CD4-positive, alpha-beta T cell treated with Interleukin-10 for 1 hour (primary cell): ENCODE measurements at places on chromosomes 16 and 17.

DNA sequence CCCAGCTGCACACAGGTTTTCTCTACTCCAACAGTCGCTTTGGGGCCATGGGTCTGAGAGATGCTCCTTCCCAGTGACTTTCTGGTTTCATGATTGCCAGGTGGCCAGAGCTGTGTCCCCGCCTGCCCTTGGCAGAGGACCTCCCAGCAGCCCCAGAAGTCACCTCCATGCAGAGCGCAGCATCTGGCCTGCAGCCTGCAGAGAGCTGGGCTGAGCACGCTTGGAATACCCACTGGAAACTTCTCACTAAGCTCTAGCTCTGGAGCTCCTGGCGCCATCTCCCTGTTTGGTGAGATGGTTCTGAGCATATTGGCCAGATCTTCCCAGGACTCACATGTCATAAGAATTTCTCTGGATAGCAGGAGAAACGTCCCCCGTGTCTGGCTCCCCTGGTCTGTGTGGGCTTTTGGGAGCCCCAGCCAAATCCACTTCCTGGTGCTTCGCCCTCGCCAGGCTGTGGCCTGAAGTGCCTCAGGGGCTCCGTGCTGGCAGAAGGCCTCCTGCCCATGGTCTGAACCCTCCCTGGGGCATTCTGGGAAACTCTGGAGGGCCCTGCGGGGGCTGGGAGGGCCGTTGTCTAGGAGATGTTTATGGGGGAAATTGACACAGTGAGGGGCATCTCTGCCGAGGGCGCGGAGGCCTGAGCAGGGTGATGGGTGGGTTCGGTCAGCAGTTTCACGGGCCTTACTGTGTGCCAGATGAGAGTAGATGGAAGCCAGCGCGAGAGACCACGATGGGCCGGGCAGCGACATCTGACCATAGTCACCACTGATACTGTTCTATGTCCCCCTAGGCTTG lies 73.2 kb upstream of the CIBAR2 start:
- no peak for DNase-seq

- no peak for DNase-seq
These were observed 75.6 kb upstream of the HNF1B start for GRCh38 chr17:37820313-37820994.

DNA sequence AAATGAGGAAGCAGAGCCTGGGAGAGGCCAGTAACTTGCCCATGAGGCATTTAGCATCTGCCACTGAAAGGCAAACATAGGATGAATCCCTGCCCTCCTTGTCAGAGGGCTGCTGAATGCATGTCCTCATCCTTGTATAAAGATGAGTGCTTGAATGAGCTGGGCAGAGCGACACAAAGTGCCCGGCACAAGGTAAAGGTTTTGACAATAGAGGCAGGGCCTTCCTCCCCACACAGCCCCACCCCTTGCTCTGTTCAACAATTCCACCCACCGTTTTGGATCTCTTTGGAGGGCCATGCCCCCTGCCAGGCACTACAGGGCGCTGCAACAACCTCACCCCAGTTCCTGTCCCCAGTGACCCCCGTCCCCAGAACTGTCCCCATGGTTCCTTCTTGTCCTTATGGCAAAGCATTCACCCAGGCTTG lies 1.4 kb upstream of the KRT19 start:
- no peak for DNase-seq

DNA sequence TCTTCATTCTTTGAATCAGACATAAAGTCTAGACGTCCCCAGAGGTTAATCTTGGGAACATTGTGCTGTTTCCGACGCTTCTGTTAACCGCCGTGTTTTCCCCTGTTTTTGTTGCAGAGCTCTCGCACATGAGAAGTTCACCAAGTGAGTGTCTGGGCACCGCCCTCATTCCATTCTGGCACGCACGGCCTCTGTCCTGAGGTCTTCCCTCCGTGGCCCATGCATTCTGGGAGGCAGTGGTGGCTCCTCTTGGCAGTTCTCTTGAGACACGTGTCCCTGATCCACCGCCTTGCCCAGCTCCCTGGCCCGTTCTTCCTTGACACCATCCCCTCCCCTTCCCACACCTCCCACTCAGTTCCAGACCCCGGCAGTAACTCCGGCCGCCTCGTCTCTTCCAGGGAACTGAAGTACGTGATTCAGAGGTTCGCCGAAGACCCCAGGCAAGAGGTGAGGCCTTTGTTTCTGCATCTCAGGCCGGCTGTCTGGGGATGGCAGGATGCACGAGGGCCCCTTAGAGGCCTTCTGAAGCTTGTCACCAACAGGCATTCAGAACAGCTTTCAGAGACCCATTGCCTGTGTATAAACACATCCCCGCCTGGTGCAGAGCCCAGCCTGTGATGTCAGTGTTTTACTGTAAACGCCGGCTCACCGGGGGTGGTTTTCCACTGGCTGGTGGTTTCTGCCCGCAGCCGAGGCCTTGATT lies 85.9 kb upstream of the PLCG2 start:
- no peak for DNase-seq

- no peak for DNase-seq
These were observed 26.0 kb upstream of the ZNF469 start for GRCh38 chr16:88356727-88357199.
